ENCODE measurements at places on chromosomes 7 and 10.

DNA sequence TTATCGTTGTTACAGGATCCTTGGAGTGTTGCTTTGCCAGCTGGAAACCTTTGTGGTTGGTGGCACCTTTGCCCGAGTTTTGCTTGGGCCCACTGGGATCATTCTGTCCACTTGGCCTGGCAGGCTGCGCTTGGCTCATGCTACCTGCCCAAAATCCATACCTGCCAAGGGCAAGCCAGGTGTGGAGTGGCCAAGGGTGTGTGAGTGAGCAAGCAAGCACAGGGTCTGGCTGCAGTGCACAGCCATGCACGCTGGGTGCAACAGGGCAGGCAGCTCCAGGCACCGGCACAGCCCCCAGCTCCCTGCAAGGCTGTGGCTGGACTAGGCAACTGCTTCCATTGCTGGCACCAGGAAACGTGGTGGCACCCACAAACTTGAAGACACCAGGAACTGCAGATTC, 421.8 kb downstream of the ARL4A start:
- no peak for DNase-seq

GRCh38 chr7:101367676-101368075, 5.0 kb downstream of the COL26A1 start:
- no peak for DNase-seq

GRCh38 chr10:83272666-83273434, 866.5 kb upstream of the GHITM start:
- DNase-seq: no peak

GRCh38 chr7:28263622-28264271, 83.2 kb upstream of the JAZF1 start:
- no peak for DNase-seq

- no peak for DNase-seq
These were observed 58.1 kb downstream of the CAV1 start for GRCh38 chr7:116582806-116583444.

DNA sequence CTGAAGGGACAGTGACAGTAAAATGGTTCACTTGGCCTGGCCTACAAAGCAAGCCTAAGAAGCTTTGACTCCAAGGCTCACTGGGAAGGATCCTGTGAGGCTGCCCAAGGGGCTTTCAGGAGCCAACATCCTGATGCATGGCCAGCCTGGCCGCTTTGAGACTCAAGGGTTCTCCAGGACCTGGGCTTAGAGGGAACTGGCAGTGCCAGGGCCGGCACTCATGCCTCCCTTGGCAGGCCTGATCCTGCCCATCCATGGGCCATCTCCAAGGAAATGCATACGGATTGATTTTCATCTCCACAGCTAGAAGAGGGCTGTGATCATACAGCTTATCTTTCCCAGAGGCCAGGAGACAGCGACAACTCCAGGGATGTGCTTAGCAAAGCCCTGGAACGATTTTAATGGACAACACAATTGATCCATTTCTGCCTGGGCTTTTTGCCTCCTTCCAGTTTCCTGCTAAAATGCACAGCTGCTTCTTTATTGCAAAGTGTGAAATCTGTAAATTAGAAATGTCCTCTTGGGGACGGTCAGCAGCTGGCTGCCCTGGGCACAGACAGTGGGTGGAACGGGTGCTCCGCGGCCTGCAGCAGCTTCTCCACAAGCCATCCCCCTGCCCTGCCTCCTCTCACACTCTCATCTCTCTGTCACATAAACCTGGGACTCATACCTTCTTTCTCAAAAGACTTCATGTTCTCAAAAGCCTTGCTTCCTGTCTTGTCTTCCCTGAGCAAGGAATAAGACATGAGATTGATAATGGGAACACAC, 288.5 kb downstream of the GRID1 start:
- no peak for DNase-seq

DNA sequence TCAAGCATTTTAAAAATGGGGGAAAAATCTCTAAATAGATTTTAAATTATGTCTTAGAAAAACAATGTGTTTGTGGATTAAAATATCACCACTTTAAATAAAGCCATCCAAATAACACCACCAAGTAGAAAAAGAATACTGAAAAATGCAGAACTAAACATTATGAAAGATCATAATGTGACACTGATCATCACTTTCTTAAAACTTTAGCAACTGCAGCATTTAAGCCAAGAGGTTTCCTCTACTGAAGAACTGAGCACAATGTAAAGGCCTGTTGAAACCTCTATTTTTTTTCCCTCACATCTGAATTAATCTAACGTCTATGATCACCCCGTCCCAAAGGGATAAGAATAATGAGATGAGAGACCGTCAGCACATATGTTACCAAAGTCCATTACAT, 18.6 kb downstream of the MINDY3 start:
- DNase-seq: no peak

- DNase-seq: no peak
These were observed 104.5 kb upstream of the ZPBP start for GRCh38 chr7:50197549-50197948.

GRCh38 chr10:91796331-91797047, 1.7 kb upstream of the TNKS2 start:
- DNase-seq: peak; percentile 21

DNA sequence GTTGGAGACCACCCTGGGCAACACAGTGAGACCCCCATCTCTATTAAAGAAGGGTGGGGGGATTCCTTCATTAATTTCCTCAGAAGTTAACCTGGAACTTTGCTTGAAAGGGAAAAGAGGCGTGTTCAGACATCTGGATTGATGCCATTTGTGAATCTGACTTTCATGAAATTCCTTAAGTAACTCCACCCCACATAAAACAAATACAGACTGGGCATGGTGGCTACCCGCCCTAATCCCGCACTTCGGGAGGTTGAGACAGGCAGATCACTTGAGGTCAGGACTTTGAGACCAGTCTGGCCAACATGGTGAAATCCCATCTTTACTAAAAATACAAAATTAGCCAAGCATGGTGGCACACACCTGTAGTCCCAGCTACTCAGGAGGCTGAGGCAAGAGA, 75.0 kb downstream of the EEPD1 start:
- DNase-seq: no peak

- DNase-seq: no peak
These were observed 9.1 kb downstream of the PRKG1 start for GRCh38 chr10:51083356-51083853.

GRCh38 chr10:21314906-21315644, 210.4 kb downstream of the SKIDA1 start:
- DNase-seq: no peak

- DNase-seq: no peak
These were observed 215.5 kb upstream of the AOAH start for GRCh38 chr7:36939816-36940215.

DNA sequence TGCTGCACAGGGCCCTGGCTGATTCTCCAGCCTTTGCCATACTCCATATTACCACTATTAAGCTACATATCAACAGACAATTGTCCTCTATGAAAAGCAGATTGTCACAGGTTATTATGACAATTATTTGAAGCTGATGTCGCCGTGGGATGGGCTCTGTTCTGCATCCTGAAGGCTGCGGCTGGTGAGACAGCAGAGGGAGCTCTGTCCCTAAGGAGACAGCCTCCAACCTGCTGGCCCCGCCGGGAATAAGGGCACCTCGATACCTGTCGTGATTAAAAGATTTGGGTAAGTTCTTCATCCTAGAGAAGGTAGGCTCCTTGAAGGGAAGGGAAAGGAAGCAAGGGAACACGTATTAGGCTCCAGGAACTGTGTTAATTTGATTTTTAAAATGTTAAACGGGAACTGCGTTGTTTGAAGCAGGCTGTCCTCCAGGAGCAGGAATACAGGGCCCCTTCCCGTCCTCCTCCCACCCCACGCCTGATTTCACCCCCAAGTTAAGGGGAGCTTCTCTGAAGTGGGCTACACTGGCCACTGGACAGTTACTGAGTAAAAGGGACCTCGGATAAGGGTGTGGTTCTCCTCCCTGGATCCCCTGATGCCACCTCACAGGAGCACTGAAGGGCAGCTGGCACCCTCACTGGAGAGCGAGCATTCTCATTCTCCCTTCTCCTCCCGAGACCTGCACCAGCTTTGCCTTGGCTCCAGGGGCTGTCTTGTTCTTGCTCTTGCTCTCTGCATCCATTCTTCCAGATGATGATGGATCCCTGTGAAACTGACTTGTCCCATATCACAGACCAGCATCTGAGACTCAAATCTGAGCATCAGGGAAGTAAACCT, 11.8 kb upstream of the TIAL1 start:
- peak; percentile 73 for DNase-seq

DNA sequence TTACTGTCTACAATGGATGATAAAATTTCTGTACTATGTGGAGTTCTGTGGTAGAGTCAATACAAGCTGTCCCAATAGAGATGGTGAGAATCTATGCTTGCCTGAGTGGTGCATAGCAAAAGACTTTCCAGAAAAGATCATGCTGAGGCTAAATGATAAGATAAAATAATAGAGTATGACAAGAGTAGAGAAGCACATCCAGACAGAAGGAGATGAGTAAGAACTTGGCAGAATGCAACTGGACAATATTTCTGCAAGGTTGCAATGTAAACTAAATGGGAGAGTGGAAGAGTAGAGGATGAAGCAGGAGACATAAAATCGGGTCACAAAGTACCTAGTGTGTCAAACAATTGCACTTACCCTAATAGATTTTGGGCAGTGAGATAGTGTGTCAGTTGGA, 347.6 kb downstream of the MDFIC start:
- no peak for DNase-seq

DNA sequence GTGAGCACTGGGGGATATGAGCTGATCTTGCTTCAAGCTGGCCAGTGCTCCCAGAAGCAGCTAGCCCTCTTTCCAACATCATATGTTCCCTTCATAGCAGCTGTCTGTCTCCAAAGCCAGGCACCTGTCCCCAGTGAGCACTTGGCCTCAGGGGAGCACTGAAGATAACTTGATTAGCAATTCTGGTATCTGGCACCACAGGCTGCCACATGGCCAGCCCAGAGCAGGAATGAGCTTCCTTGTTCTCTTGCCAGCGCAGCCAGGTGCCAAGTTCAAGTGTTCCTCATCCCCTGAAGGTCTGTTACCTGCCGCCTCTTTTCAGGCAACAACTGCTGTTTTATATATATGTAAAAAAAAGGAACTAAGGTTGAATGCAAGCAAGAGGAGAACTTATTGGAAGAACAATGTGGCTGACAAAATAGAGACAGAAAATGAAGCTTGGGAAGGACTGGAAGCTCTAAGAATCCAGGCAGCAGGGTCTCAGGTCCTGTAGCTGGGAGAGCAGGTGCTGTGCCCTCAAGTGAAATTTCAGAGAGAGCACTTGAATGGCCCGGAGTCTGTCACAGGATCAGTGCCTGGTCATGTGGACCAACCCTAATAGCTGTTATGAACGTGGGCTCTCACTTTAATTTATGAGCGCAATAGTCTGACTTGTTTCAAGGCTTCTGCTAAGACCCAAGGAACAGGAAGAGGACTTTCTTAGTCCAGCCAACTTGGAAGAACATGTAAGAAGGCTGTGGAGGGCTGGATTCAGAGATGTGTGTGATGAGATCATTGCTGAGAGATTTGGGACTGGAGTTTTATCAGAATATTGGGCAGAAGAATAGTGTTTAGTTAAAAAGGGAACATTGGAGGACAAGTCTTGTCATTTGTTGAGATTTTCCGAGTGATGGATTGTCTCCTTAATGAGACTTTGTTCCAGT, 267.2 kb downstream of the GLRX3 start:
- no peak for DNase-seq

- DNase-seq: no peak
These were observed 240.2 kb downstream of the C7orf25 start for GRCh38 chr7:42671627-42672026.

DNA sequence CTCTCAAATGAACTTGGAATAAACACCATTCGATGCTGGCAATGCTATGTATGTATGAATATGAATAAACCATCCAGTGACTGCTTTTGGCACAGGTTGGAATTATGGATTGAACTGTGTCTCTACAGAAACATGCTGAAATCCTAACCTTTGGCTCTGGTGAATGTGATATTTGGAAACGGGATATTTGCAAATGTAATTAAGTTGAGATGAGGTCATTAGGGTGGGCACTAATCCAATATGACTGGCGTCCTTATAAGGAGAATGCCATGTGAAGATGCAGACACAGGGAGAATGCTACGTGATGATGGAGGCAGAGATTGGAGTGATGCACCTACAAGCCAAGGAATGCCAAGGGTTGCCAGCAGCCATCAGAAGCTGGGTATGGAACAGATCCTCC, 3.4 kb upstream of the ACTR3B start:
- no peak for DNase-seq
